ENCODE measurements at places on chromosomes 3 and 15. TPM values are rescaled to one million over a fixed set of nuclear protein-coding genes. Genes with fewer than 3 reads are reported as not detected.

Gene ONECUT1
- not detected for total RNA-seq

Gene TMEM212
- total RNA-seq = not detected

Gene LTK
- total RNA-seq = 1.2 TPM

Gene SPCS1
- total RNA-seq = 85.8 TPM

DNA sequence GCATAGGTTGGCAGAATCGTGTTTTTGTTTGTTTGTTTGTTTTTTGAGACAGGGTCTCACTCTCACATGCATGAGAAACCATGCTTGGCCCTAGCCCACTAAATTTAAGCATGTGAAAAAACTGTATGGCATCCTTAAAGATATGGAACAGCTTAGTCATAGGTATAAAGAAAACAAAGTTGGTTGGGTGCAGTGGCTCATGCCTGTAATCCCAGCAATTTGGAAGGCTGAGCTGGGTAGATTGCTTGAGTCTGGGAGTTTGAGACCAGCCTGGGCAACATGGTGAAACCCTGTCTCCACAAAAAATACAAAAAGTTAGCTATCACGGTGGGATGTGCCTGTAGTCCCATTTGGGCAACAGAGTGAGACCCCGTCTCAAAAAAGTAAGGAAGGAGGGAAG lies 25.2 kb downstream of the EXD1 start:
- no peak overlapping the region for H3K27ac ChIP-seq
- H3K27me3 ChIP-seq = peaks cover 16% of the 10 kb centered on the region
- H3K4me3 ChIP-seq = no peak overlapping the region

- H3K27me3 ChIP-seq = peaks cover 34% of the 10 kb centered on the region
- no peak overlapping the region for H3K4me3 ChIP-seq
- no peaks in the 10 kb centered on the region for H3K36me3 ChIP-seq
- H3K27ac ChIP-seq = no peak overlapping the region
Observed at GRCh38 chr3:53483821-53484220, 10.6 kb upstream of the CACNA1D start.
